ENCODE measurements at places on chromosomes 7 and 10.

GRCh38 chr10:72611783-72612182 lies 14.1 kb downstream of the MICU1 start:
- no peak for DNase-seq

DNA sequence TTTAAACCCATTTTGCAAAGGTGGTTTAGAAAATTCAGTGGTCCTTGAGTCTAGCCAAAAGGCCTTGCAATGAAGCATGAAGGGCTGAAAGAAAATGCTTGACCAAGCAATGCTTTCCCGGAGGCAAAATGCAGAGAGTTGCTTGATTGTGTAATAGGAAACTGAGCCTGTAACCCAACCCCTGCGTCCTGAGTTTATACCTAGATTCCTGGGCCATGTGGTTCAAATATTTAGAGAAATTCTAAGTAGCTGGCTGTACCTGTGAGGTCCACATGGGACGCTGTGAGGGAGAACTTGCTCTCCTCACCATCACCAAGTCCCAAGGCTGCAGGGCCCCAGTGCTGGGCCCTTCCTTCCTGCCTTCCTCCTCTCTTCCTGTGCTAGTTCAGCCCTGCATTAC lies 45.7 kb downstream of the CXCL12 start:
- DNase-seq: no peak

DNA sequence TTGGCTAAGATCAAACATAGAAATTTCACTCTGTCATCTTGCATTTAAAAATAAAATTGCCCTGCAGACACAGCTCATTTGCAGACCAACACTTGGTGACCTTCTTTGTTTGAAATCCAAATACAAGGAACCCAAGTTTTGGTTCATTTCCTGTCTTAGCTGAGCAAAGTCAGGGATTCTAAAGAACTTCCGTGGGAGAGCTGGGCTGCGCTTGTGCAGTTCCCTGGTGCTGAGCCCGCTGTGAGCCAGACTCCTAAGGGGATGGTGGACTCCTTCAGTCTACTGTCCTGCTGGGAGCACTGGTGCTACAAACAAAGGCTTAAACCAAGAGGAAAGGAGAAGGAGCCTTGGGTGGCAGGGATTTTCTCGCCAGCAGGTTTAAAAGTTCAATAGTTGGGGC lies 60.0 kb downstream of the MYOF start:
- no peak for DNase-seq

DNA sequence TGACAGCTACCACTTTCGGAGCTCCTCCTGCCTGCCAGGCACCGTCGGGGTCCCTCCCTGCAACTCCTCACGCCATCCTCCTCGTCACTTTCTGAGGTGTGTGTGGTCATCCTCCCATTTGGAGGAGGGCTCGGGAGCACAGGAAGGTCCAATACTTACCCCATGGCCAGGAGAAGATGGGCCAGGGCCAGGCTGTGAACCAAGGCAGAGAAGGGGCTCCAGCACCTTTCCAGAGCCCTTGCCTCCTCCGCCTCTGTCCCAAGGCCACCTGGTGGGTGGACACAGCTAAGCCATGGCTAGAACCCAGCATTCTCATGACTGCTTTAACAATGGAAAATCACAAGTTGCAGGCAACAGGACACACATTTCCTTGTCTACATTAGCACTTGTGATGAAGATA lies 215.5 kb downstream of the TCERG1L start:
- no peak for DNase-seq

GRCh38 chr7:2792235-2792634 lies 51.9 kb downstream of the GNA12 start:
- DNase-seq: no peak

- no peak for DNase-seq
These were observed 3.9 kb upstream of the DNMBP start for GRCh38 chr10:100013621-100014020.

DNA sequence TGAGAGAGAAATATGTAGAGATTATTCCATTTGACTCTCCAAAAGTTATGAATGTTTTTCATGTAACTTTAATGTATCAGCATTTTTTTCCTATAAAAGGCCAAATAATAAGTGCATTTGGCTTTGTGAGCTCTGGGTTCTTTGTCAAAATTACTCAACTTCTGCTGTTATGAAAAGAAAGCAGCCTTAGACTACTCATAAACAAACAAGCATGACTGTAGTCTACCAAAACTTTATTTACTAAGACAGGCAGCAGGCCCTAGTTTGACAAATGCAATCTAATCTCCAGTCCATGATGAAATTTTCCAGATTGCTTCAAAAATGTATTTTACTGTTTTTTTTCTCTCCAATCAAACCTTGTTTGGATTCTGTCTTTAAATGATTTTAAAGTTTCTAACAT lies 46.3 kb downstream of the MRPL32 start:
- no peak for DNase-seq

- DNase-seq: no peak
These were observed 89.2 kb downstream of the ARID5B start for GRCh38 chr10:61990761-61991135.

GRCh38 chr7:111232249-111233084 lies 141.5 kb downstream of the LRRN3 start:
- no peak for DNase-seq

GRCh38 chr7:28075674-28076358 lies 104.8 kb downstream of the JAZF1 start:
- DNase-seq: no peak

DNA sequence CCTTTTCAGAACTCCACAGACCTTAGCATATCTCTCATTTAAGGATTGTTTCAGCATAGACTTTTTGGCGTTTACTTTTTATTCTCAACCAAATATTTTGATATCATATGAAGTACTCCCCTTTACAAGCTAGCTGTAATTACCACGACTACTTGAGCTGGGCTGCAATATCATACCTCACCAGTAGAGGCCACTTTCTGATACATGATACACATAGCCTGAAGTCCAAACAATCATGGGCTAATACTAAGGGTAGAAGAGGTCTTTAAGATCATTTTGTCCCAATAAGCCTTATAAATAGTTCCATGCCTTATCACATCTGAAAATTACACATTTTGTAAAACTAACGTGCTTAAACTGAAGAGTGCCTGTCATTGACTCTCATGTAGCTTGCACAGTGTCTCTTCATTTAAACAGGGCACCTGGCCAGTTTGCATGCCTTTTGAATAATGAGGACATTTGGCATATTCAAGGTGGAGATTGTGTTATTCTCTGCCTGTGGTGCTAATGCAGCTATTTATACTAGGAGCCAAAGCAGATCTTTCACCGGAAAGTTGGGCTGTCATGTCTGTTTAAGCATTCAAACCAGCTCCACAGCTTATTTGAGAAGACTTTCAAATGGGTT lies 403.7 kb upstream of the ZMIZ1 start:
- peak; percentile 20 for DNase-seq

Data from activated CD4-positive, alpha-beta T cell treated with anti-CD3 and anti-CD28 coated beads for 48 hours (primary cell).